Stimulated activated CD8-positive, alpha-beta memory T cell treated with anti-CD3 and anti-CD28 coated beads, Interleukin-15, amount 100 ng/mL, for 24 hours (primary cell): ENCODE measurements at places on chromosomes 2 and 18.
A peak's percentile ranks its signal among the peaks of the same experiment; 100 is the strongest.

- DNase-seq = no peak
Observed at GRCh38 chr18:57910817-57911216, 107.7 kb upstream of the ATP8B1 start.

DNA sequence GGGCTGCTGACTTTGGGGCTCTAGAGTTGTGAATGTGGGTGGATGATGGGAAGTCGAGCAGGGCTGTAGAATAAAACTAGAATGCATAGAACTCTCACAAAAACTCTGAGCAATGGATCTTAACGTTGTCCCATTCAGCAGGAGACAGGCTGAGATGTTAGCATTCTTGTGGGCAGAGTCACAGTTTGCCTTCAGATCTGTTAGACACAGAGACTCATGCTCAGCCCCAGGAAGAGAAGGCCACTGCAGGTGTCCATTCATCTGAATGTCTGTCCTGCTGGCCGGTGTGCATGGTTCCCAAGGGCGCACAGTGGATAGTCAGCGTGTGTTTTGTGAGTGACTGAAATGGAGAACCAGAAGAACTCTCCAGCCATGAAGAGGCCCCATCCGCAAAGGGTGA lies 111.3 kb downstream of the TSN start:
- DNase-seq = no peak

DNA sequence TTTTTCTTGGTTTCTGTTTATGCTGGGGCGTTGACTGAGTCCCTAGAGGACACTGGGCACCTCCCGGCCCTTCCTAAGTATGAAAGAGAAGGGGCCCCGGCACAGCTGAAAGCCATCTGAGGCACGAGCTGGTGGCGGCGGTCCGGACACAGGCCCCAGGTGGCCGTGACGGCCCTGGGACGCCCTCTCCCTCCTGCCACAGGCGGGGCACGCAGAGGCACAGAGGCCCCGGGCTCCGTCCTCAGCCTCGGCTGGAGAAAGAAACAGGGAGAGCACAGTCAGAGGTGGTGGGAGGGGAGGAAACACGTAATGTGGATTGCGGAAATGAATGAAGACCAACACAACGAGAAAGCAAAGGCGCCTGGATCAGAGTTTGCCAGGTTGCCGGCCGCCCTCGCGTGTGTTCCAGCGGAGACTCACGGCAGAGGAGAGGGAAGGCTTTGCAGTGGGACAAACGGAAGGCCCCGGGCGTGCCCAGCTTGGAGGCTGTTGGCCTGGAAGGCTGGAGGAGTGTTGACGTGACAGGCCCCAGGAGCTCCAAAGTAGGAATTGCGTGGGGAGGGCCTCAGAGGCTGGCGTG lies 119.1 kb downstream of the PTGR3 start:
- DNase-seq = no peak

DNA sequence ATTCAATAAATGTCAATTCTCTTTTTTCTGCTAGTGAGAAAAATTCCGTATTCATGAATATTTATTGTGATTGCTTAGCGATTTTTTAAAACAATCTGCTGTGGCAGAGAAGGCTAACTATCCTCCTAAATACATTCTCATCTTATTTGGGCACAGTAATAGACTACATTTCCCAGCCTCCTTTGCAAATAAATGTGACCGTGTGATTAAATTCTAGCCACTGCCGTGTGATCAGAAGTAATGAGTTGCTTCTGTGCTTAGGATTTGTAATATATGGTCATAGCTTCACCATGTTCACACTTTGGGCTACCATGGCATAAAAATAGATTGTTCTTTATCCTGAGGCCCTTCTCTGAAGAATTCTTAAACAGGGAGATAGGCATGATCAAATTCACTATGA lies 179.6 kb downstream of the FAM124B start:
- no peak for DNase-seq

- DNase-seq = no peak
Observed at GRCh38 chr18:6031442-6031841, 136.1 kb upstream of the TMEM200C start.

DNA sequence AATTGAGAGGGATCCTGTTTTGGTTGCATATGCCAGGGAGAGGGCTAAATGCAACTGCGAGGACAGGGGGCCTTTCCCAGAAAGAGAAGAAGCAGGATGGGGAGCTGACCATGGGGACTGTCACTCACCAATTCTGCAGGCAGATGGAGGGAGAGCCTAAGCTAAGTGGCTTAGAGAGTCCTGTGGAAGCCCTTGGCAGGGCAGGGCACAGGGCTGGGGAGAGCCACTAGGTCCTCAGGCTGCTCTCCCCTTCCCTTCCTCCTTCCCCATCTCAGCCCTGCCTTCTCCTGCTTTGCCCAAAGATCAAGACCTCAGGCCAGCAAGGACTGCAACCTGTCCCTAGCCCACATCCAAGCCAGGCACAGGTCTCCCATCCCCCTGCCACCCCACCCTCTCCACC lies 24.4 kb upstream of the CATIP start:
- no peak for DNase-seq

GRCh38 chr2:67694445-67694844 lies 297.3 kb downstream of the ETAA1 start:
- DNase-seq = no peak

DNA sequence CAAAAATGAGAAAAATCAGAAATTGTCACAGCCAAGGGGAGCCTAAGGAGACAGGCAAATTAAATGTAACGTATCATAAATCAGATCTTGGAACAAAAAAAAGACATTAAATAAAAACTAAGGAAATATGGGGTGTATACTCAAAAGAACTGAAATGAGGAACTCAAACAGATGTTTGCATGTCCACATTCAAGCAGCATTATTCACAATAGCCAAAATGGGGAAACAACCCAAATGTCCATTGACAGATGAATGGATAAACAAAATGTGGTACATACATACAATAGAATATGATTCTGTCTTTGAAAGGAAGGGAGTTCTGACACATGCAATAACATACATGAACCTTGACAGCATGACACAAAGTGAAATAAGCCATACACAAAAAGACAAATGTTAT lies 155.8 kb upstream of the KLF7 start:
- no peak for DNase-seq

- no peak for DNase-seq
Observed at GRCh38 chr18:9609190-9609589, 5.2 kb downstream of the PPP4R1 start.

DNA sequence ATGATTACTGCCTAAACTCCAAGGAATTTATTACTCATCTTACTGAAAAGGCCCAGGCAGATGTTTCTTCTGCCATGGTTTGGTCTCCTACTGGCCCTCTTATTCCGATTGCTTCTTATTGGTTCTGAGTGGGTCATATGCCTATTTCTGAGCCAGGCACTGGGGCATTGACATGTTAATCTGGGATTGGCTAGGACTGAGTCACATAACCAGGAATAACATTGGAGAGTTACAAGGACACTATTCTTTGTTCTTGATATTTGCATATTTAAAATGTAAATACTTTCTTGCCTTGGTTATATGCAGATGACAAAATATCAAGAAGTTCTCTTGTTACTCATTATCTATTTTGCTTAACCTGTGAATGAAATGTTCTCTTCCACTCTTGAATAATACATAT lies 534.4 kb upstream of the SLC39A10 start:
- DNase-seq = no peak

DNA sequence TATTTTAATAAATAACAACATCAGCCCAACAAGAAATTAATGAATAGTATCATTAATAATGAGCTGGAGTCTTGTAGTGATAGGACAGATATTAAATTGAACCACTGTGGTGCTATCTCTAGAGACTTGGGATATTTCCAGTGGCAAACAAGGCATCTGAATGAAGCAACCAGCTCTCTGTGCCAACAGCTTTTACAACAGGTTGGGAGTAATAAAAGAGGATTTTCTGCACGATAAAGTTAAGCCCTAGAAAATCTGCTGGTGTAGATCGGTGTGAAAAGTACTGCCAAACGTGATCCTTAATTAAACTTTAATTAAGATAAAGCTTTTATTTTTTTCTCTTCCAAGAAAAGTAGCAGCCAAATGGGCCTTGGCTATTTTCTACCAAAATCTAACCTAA lies 385.5 kb downstream of the NR4A2 start:
- no peak for DNase-seq

- DNase-seq = no peak
Observed at GRCh38 chr2:102107741-102108070, 34.8 kb upstream of the IL1R1 start.

- no peak for DNase-seq
Observed at GRCh38 chr2:25895610-25896009, 17.3 kb upstream of the ASXL2 start.

- DNase-seq = no peak
Observed at GRCh38 chr2:515441-516127, 161.6 kb downstream of the TMEM18 start.

GRCh38 chr18:46104128-46104911 lies at the start of gene HAUS1:
TSS of gene HAUS1 (plus strand) at chr18:46104385. CDS start at chr18:46104412, 27 bp downstream.
- DNase-seq = peak; percentile 71

DNA sequence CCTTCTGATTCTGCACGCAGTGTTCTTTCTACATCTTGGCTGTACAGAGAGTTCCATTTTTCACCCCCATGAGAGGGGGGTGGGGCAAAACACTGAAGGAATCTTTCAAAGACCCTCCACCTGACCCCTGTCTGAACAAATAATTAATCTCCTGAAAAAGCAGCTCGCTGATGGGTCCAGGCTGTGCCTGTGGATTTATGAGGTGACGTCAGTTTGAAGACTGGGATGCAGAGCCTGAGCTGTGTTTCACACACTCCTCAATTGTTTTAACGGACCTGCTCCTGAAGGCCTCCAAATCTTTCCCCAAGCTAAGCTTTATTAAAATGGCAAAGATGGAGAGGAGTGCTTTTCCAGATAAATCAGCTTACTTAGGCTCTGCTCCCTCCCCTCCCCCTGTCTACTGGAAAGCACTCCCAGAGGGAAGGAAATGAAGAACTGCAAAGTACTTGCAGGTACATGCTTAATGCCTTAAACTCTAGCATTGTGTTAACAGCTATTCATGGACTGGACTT lies 390.2 kb upstream of the TNP1 start:
- DNase-seq = no peak

GRCh38 chr18:4264347-4264791 lies 190.7 kb downstream of the DLGAP1 start:
- no peak for DNase-seq

- no peak for DNase-seq
Observed at GRCh38 chr2:168314236-168314635, 66.8 kb upstream of the STK39 start.

GRCh38 chr2:232058931-232059330 lies 97.4 kb downstream of the DIS3L2 start:
- DNase-seq = no peak

GRCh38 chr2:133553251-133553650 lies 15.0 kb downstream of the NCKAP5 start:
- no peak for DNase-seq

DNA sequence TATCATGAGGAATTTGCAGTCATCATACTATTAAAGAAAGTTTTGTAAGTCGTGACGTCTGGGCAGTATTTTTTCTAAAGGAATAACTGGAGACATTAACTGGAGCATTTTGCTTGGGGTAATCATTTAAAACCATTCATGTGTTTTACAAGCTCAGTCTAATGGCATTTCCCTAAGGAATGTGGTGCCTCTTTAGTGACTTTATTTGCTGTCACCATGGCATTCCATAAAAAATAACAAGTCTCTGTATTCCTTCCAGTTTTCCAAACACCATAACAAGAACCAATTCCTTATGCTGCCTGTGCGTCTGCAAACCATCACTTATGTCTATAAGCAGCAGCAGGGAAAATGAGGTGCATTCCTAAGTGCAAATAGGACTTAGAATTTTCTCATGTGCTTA lies 82.8 kb downstream of the EPB41L3 start:
- DNase-seq = no peak

- DNase-seq = no peak
Observed at GRCh38 chr2:98381494-98381893, 35.2 kb downstream of the CNGA3 start.

- DNase-seq = no peak
Observed at GRCh38 chr2:50951437-50951836, 80.5 kb downstream of the NRXN1 start.

- DNase-seq = no peak
Observed at GRCh38 chr18:2173486-2173885, 397.8 kb downstream of the METTL4 start.

DNA sequence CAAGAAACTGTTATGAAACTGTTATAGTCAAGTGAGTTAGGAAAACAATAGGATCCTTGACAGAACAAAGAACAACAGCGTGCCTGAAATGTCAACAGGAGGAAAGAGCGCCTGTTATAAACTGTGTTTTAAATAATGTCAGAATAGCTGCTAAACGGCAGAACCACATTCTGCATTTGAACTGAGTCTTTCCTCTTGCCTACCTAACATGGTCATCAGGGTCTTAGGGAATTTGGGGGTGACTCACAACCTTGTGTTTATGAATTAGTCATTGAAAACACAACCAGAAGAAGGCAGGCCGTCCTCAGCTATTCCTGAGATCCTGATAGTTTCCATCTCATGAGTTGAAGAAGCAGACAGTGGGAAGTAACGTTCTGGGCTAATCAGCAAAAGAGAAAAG lies 222.0 kb upstream of the FN1 start:
- DNase-seq = no peak

- DNase-seq = no peak
Observed at GRCh38 chr2:199191461-199191860, 266.3 kb downstream of the SATB2 start.

DNA sequence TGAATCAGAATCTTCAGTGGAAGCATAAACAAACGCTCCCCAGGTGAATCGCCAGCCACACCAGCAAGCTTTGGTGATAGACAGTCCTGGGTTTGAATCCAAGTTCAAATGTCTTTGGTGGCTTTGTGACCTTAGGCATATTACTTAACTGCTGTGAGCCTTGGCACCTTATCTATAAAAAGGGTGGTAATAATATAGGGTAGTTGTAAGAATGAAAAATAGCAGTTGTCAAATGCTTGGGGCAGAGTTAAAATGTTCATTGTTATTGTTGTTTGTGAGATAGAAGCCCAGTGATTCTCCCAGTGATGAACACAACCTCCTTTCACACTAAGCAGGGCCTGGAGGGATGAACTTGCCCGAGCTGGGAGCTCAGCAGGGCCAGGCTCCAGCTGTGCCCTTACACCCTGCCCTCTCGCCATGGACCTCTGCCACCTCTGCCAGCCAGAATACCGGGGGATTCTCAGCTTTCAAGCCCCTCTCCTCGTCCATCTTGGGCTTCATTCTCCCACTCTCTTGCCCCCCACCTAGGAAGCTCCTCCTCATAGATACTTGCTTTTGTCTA lies 6.1 kb upstream of the TMBIM1 start:
- no peak for DNase-seq

- DNase-seq = no peak
Observed at GRCh38 chr2:233361297-233361696, 7.0 kb downstream of the DGKD start.
